Gastroesophageal sphincter (tissue), 4 donors: ENCODE measurements at places on chromosomes 5 and 9. TPM values are rescaled to one million over a fixed set of nuclear protein-coding genes. Genes with fewer than 3 reads are reported as not detected.

TXN gene
- 134 TPM for total RNA-seq

HAVCR2 gene
- 6.4 TPM for total RNA-seq

LHFPL2 gene
- total RNA-seq: 14.9 TPM

DCTN3 gene
- 136 TPM for total RNA-seq

CACNA1B gene
- 0.13 TPM for total RNA-seq

UBE2D2 gene
- total RNA-seq: 114 TPM

SELENOP gene
- 131 TPM for total RNA-seq

GABBR2 gene
- total RNA-seq: 0.25 TPM

NXNL2 gene
- total RNA-seq: not detected

CCNI2 gene
- not detected for total RNA-seq

APBB3 gene
- total RNA-seq: 25.1 TPM

RECK gene
- 12.6 TPM for total RNA-seq

ABL1 gene
- total RNA-seq: 81.4 TPM

LYRM7 gene
- total RNA-seq: 36.7 TPM

FOXD4L4 gene
- not detected for total RNA-seq

IL12B gene
- not detected for total RNA-seq

BHMT gene
- total RNA-seq: 2.7 TPM

MTREX gene
- total RNA-seq: 55.7 TPM

C9orf50 gene
- total RNA-seq: not detected

CDX1 gene
- total RNA-seq: not detected

SAPCD2 gene
- total RNA-seq: 0.23 TPM

FCN2 gene
- not detected for total RNA-seq

TTC23L gene
- not detected for total RNA-seq

CCL27 gene
- not detected for total RNA-seq

GGTA1 gene
- total RNA-seq: 5.8 TPM

DCAF12 gene
- 17.0 TPM for total RNA-seq

SHB gene
- total RNA-seq: 17.5 TPM

OLFML2A gene
- 21.7 TPM for total RNA-seq

ACTBL2 gene
- 0.13 TPM for total RNA-seq

CSF1R gene
- 53.7 TPM for total RNA-seq

WASHC1 gene
- total RNA-seq: 4.2 TPM

FOXD4L3 gene
- total RNA-seq: not detected

GPX8 gene
- 32.7 TPM for total RNA-seq

GABRB2 gene
- 1.0 TPM for total RNA-seq

IFNE gene
- not detected for total RNA-seq

LCN9 gene
- not detected for total RNA-seq

MARCHF11 gene
- total RNA-seq: not detected

ZNG1C gene
- total RNA-seq: 11.5 TPM

CTXN3 gene
- total RNA-seq: 0.58 TPM

FAM120AOS gene
- 80.3 TPM for total RNA-seq

PTRH1 gene
- total RNA-seq: 17.3 TPM

HRH2 gene
- total RNA-seq: 1.7 TPM

SH3GL2 gene
- 6.8 TPM for total RNA-seq

SPINK4 gene
- total RNA-seq: not detected

SH3TC2 gene
- 5.0 TPM for total RNA-seq

TLR4 gene
- 9.8 TPM for total RNA-seq

SLC2A6 gene
- total RNA-seq: 1.7 TPM

RAB3C gene
- total RNA-seq: 2.7 TPM

CKMT2 gene
- total RNA-seq: 3.9 TPM

BTNL8 gene
- not detected for total RNA-seq

SPINK7 gene
- not detected for total RNA-seq
